ENCODE measurements at places on chromosomes 1 and 21.

DNA sequence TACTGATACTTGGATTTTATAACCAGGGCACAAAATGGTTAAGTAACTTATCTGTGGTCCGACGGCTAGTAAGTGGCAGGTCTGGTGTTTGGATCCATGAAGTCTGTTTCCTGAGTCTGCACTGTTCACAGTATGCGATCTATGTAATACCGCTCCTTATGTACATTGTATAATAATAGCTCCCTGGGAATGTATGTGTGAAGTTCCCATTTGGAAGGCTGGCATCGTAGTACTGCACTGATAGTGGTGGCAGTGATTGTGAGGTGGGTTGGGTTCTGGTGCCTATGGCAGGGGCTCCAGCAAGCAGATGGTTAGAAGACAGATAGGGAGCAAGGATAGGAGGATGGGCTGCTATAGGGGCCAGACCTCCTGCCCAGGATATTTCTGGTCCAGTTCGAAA is 25.3 kb downstream of the ITSN1 start:
- no peak for DNase-seq

GRCh38 chr1:156807627-156808026 is 9.0 kb downstream of the SH2D2A start:
- DNase-seq, result no peak

DNA sequence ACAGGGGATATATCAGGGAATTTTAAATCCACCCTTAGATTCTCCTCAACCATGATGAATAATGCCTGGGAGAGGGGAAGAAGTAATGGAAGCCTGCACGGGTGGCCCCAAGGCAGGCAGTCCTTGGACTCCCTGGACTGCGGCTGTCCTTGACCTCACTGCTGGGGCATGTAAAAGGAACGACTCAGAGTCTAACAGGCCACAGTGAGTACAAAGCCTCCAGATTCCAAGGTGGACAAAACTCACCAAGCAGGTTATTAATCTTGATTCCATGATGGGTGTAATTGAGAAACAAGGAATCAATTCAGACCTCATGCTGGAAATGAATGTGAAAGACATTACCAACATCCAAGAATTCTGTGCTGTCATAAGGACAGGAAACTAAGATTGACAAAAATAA is 13.0 kb upstream of the ARHGAP29 start:
- DNase-seq, result no peak

DNA sequence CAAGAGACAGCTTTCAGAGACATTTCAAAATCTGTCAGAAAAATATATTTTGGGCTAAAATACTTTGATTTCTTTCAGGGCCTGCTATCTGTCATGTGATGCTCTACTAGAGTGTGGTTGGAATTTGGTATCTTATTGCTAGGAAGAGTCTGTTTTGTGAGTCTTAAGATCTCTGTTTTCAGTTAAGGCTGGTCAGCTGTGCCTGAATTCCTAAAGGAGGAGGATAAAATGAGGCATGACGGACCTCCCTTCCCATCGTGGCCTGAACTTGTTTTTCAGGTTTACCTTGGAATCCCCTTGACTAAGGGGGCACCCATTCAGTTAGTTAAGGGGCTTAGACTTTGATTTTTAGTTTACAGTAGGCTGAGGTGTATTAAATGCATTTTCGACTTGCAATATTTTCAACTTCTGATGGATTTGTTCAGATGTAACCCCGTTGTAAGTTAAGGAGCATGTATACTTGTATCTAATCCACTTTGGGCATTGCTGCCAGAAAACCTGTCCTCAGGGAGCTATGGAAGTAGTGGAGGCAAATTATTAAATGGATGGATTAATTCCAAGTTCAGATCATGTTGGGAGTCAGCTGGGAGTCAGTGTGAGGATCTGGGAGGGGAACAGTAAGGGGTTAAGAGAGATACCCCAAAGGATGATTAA is 18.3 kb downstream of the CAPN2 start:
- no peak for DNase-seq

- DNase-seq, result no peak
Observed at GRCh38 chr21:38280867-38281266, 24.1 kb downstream of the KCNJ15 start.

DNA sequence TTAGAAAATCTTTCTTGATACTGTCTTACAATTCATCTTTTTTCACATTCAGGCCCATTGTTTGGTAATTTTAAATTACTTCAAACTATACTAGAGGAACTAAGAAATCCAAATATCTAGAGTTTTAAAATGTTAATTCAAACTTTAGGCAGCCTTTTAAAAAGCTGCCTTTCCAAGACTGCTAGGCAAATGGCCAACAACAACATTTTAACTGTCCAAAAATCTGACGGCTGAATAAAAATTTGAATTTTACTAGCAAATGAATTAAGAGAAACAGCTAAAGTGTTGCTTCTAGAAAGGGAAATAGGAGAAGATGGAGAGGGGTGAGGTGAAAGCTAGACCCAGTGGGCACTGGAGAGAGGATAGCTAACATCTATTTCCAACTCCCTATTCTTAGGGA is 17.2 kb downstream of the DPYD start:
- no peak for DNase-seq

- no peak for DNase-seq
Observed at GRCh38 chr1:52834798-52835197, 7.8 kb upstream of the ZYG11A start.

- no peak for DNase-seq
Observed at GRCh38 chr1:235291599-235292091, 36.3 kb downstream of the ARID4B start.

- no peak for DNase-seq
Observed at GRCh38 chr1:42822800-42823392, 5.7 kb upstream of the SVBP start.

- DNase-seq, result no peak
Observed at GRCh38 chr1:1285102-1285571, 4.9 kb downstream of the SCNN1D start.

DNA sequence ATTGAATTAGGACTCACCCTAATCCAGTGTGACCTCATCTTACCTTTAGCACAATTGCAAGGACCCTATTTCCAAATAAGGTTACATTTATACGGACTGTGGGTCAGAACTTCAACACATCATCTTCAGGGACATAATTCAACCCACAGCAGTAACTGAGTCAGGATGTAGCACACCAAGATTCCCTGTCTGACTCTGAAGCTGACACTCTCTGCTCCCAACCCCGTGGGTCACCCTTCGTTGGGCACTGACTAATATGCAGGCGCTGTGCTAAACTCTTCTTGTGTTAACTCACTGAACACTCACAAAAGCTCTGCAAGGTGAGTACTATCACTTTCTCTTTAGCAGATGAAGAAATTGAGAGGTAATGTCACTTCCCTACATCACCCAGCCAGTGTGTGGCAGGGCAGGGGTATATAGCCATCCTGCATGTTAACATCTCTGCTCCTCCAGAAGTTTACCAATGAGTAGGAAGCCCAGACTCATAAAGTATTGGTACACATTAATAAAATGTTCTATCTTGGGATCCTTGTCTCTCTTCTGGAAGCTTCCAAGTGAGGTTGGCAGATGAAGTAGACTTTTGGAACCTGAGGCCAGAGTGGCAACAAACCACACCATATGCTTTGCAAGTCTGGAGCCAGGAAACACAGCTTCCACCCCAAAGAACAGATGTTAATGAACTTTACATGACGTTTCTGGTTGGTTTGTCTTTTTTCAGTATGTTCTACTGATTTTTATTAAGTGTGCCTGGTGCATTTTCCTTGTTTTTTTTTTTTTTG is 139.2 kb upstream of the KLHDC7A start:
- no peak for DNase-seq

DNA sequence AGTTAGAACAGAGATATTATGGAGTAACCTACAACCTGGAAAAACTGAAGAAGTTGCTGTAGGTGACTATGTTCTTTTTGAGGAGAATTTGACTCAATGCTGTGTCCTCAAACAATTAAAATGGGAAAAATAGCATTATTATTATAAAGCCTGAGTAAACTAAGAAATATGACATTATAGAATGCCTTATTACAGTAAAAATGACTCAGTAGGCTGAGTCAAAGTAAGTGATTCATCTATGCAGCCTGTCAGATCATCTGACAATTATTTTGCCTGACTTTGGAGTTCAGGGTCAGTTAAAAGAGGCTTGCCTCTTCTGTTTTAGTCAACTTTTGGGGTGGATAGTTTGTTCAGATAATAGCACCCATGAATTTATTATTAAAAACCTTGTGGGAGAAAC is 150.8 kb upstream of the PTGFR start:
- no peak for DNase-seq

All from CD4-positive, alpha-beta T cell treated with Interferon gamma for 1 hour (primary cell).